ENCODE measurements at places on chromosomes 2 and 18.

- no peak for DNase-seq
Observed at GRCh38 chr18:79658366-79658765, 21.2 kb upstream of the CTDP1 start.

DNA sequence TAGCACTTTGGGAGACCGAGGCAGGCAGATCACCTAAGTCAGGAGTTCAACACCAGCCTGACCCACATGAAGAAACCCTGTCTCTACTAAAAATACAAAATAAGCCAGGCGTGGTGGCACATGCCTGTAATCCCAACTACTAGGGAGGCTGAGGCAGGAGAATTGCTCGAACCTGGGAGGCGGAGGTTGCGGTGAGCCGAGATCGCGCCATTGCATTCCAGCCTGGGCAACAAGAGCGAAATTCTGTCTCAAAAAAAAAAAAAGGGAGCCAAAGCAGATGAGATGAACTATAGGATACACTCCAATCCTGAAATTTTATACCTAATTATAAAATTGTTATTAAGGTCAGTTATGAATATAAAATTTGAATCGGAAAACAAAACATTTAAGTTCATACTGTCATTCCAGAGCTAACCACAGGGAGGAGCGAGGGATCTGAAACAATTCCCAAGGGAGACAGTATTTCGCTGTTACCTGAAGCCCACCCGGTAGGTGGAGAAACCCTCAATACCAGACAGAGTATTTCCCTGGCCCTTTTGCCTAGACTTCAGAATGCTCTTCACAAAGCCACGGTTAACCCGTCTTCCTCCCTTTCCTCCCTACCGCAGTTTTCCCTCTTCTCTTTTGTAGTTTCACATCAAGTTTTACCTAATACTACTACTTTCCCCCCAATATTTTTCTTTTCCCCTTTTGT is 1.4 kb downstream of the PPM1G start:
- DNase-seq: no peak

- no peak for DNase-seq
Observed at GRCh38 chr2:144324446-144325045, 195.4 kb downstream of the ZEB2 start.

DNA sequence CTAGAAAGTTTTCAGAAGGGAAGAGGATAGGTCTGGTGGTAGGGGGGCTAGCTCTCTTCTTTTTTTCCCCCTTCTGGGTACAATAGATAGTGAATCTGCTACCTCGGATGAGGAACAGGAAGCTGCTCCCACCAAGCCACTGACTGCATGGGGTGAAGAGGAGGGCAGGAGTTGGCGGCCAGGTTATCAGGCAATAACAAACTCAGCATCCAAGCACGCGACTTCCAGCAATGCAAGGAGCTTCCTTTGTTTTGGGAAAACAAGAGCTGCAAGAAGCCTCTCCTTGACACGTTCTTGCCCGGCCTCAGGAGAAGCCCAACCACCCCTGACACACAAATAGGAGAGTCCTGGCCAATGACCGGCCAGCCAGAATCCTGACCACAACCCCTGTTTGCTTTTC is 32.2 kb downstream of the NHEJ1 start:
- no peak for DNase-seq

GRCh38 chr2:60517446-60517845 is 36.0 kb downstream of the BCL11A start:
- no peak for DNase-seq

- no peak for DNase-seq
Observed at GRCh38 chr2:85156153-85156552, 23.0 kb downstream of the TCF7L1 start.

DNA sequence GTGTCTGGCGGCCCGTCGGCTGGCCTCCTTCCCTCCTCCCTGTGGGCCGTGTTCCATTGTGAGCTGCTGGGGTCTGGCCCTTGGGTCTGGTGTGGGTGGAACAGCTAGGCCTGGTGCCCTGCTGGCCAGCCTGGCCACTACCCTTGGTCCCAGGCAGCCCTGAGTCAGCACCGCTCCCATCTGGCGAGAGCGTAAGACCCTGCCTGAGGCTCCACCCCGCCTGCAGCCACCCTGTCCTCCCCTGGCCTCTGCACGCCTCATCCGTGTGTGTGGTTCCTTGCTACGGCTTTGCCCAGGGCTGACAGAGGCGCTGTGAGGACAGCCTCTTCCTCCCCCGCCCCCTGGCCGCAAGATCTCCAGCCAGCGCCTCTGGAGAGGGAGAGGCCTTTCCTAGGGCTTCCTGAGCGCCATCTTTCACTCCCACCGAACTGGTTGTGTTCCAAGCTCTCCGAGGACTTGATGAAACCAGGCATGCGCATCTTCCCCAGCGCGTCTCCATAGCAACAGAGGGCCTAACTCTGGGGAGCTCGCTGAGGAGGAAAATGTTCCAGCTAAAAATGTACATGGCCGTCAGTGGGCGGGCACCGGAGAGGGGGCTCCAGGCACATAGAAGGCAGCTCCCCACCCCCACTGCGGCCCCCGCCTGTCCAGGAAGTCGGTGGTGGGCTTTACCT is 83.0 kb downstream of the STPG4 start:
- no peak for DNase-seq

DNA sequence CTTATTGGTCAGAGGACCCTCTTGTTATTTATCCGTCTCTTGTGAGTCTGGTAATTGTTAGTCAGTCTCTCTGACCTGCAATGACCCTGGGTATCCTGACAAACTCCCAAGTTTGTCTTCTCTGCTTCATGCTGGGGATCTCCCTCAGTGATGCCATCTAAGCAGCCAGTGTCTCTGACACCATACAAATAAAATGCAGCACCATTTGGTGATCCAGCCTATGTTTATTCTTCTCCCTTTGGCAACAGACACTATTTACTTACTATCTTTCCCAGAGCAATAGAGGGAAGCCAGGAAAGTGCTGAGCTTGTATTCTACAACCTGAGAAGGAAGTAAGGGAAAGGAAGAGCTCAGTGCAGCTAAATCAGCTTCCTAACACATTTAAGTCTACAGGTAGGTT is 15.9 kb downstream of the SERPINE2 start:
- DNase-seq: no peak

GRCh38 chr2:121200419-121201315 is 84.3 kb downstream of the TFCP2L1 start:
- DNase-seq: no peak

DNA sequence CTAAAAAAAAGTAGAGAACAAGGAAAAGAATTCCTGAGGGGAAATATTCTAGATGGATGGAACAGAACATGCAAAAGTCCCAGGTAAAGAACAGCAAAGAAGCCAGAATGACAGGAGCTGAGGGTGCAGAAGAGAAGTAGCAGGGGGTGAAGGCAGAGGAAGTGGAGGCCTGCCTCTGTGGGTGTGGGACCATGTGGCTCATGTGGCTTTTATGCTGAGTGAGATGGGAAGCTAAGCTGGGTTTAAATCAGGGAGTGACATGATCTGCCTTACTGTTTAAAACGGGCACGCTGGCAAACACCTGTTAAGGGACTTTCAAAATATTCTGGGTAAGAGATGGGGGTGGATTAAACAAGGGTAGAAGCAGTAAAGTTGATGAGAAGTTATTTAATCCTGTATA is 40.0 kb downstream of the GKN2 start:
- peak; percentile 55 for DNase-seq

DNA sequence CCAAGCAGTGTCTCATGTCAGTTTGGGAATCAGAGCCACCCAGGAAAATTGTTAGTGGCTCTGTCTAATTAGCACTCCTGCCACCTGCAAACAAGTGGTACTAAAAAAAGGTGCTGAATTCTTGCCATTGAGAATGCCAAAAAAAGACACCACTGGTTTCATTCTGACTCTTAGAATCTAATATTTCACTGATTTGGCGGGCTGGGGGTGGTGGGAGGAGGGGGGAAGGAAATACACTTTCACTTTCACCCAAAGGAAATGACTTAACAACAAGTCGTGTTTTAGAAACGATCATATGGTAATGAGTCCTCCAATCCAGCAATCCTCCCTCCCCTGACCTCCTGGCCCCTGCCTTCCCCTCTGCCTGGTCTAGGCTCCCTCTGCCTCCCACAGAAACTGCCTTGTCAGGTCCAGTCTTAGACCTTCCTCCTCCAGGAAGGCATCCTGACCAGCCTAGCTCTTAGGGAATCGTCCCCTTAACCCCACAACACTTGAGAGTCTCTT is 4.4 kb upstream of the KLHL29 start:
- DNase-seq: peak; percentile 18

GRCh38 chr2:186327251-186327868 is 158.7 kb upstream of the ZC3H15 start:
- no peak for DNase-seq

GRCh38 chr2:56104962-56105361 is 78.8 kb upstream of the CCDC85A start:
- no peak for DNase-seq

- no peak for DNase-seq
Observed at GRCh38 chr2:237859533-237860272, at the start of gene RAMP1. TSS of gene RAMP1 (plus strand) at chr2:237859623. CDS start at chr2:237859676, 53 bp downstream.

DNA sequence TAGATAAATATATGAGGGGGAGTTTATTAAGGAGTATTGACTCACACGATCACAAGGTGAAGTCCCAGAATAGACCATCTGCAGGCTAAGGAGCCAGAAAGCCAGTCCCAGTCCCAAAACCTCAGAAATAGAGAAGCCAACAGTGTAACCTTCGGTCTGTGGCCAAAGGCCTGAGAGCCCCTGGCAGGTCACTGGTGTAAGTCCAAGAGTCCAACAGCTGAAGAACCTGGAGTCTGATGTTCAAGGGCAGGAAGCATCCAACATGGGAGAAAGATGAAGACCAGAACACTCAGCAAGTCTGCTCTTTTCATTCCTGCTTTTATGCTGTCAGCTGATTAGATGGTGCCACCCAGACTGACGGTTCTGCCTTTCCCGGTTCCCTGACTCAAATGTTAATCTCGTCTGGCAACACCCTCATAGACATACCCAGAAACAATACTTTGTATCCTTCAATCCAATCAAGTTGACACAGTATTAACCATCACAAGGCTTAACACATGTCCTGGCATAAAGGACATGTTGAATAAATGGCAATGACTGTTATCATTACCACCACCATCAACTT is 56.7 kb downstream of the MAPK4 start:
- DNase-seq: no peak

DNA sequence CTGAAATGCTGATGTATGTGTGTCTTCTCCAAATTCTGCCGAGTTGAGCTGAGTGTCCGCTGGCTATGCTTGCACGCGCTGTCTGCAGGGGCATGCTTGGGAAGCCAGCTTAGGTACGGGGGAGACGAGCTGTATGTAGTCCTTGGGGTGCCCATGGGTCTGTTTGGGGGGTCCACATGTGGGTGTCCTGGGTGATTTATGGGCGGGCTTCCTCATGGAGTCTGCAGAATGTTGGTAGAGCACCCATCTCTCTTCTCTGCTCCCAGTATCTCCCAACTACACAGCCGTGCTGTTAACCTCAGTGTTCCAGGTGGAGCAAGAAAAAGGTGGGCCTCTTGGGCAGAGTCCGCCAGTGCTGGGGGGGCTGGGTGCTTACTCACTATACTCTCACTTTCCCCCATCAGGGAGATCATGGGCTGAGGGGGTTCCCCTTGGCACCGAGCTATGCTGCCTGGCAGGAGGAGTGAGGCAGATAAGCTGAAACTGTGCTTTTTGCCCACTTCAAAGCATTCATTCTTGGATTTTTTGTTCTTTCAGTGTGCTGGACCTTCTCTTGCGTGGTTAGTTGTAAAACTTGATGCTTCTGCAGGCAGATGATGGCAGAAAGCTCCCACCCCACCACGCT is 128.2 kb upstream of the ALKAL2 start:
- DNase-seq: no peak

- DNase-seq: no peak
Observed at GRCh38 chr18:80200171-80200931, 47.0 kb downstream of the PARD6G start.

DNA sequence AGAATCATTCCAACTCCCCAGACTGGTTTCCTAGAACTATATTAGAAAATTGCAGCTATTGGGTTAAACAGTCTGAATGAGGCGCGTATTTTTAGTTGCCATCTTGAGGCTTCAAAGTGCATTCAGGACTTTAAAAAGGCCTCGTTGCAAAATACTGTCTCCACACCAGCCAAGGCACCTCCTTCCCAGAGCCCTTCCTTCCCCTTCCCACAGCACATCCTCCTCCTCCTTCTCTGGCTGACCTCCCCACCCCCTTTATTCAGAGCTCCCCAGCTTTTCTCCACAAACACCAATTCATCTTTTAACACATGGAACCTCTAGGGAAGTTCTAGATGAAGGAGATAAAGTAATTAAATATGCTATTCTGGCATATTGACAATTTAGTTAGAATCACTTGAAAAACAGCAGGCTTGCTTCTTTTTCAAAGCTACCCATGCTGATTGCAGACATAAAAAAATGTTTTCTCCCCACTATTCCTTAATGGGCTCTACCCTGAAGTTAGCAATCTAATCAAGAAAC is 90.3 kb downstream of the RTP5 start:
- DNase-seq: no peak

GRCh38 chr2:223044092-223044836 is 7.7 kb upstream of the KCNE4 start:
- no peak for DNase-seq

- DNase-seq: no peak
Observed at GRCh38 chr2:132503701-132504100, 87.1 kb downstream of the GPR39 start.

DNA sequence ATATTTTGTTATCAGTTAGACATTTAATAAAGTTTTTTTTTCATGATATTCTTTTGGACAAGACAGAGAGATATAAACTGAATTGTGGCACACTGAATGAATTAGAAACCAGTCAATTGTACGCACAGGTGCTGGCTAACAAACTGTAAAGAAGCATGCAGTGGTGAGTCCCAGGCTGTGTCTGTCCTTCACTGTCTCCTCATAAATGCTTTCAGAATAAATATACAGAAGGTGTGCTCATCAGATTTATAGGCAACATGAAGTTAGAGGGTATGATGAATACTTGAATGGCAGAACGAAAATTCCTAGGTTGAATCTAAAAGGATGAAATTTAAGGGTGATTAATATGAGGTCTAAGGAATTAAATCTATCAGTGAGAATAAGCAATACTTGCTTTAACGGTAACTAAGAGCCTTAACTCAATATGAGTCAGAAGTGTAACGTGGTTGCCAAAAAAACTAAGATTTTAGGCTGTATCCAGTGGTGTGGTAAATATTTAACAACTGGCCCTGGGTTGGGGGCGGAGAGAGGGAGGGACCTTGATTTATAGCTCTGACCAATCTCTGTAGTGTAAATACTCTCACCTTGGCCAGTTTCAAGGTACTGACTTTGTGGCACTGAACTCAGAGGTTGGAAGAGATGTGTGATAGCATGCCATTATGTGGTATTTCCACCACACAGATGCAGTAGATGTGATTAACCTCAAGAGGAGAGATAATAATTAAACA is 41.9 kb upstream of the AAK1 start:
- DNase-seq: no peak

DNA sequence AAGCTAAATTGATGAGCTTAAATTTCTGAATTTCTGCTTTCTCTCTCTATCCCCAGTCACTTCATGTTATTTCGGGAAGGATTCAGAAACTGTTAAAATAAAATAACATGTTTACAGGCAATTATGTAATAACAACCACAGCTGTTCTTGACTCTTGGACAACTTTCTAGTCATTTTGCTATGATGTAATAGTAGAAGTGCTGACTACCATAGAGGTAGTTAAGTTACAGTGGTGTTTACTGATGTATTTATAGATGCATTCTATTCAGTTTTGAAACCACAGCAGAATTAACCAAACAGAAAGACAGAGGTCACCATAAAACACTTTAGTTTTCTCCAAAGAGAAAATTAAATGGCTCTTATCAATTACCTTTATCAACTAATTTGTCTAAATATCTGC is 1292.0 kb upstream of the CHAC2 start:
- no peak for DNase-seq
